ENCODE measurements at places on chromosomes 7 and 10.

DNA sequence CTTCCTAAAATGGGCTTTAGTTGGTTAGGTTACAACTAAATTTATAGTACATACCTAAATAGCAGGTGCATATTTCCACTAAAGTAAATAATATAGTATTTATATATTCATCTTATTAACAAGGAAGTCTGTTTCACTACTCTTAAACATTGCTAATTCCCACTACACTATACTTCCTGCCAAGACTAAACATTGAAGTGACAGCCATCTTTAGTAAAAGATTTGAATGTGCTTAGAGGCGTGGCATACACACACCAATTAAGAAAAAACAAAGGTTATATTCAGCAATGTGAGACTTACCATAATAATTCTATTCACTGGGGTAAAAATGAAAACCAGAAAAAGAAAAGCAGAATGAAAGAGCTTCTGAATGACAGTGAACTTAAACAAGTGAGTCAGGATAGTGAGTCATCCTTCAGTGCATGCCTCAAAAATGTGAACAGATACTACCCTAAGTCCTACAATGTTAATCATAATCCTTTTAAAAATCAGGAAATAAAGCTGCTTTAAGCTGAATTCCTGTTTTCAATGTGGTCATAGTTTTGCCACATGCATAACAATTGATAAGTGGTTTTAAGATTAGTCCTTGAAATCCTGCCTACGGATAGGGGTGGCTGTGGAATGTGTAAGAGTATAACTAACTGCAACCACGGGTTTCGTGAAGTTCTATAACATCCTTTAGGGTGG is 59.4 kb downstream of the USP6NL start:
- DNase-seq = no peak

- DNase-seq = no peak
Measured at GRCh38 chr10:119444866-119445265, 97.7 kb downstream of the RGS10 start.

- DNase-seq = no peak
Measured at GRCh38 chr7:94414481-94414880, 19.8 kb downstream of the COL1A2 start.

DNA sequence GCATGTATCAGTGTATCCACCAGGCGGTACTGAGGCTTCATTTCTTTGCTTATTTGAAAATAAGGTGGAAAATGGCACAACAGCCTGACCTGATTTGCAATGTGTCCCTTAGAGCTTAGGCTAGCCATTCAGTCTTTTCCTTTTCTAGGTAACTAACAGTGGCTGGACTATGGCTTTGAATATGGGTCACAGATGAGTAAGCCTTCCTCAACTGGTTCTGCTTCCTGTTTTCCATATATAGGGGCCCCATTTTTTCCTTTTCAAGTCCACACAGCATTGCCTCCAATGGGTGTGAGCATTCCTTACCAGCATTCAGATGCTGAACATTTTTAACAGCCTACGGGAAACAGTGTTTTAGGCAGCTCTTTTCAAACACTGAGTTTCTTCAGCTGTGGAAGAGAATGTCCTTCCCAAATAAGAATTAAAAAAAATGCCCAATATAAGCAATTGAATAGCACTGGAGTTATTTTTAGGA is 3.9 kb upstream of the ITGB1 start:
- DNase-seq = no peak

GRCh38 chr10:34813626-34814222 is 1.4 kb downstream of the PARD3 start:
- no peak for DNase-seq

DNA sequence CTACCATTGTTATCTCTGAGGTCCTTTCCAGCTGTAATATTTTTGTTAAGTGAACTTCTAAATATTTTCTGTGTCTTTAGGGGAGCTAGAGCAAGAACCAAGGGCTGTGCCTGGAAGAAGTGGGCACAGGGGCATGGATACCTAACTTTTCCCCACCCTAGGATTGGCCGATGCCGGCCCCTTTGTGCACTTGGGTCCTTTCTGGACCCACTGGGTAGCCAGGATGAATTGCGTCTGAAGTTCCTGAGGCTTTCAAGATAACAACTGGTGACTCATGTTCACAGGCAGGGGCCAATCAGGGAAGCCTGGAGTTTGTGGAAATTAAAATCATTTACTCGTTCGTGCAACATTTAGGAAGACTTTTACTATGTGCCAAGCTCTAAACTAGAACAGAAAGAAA is 758 bp downstream of the DPCD start:
- DNase-seq = no peak

- no peak for DNase-seq
Measured at GRCh38 chr7:11557627-11558026, 274.4 kb downstream of the THSD7A start.

DNA sequence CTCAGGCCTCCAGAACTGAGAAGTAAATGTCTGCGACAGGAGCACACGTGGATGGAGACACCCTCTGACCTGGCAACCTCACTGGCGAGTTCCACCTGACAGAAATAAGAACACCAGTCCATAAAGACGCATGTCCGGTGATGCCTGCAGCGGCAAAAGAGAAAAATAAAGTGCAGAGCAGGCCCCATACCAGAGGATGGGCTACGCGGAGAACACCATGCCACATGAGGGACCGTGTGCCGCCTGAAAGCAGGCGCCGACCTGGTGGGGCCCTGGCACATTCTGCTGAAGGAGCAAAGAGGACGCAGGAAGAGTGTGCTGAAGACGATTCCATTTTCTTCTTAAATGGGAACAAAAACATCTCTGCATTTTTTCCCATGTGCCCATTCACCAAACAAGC is 105.0 kb downstream of the VIPR2 start:
- DNase-seq = no peak

GRCh38 chr7:129789000-129789399 is 163.8 kb downstream of the UBE2H start:
- DNase-seq = no peak

GRCh38 chr10:11353006-11353896 is 258.2 kb downstream of the USP6NL start:
- DNase-seq = no peak

DNA sequence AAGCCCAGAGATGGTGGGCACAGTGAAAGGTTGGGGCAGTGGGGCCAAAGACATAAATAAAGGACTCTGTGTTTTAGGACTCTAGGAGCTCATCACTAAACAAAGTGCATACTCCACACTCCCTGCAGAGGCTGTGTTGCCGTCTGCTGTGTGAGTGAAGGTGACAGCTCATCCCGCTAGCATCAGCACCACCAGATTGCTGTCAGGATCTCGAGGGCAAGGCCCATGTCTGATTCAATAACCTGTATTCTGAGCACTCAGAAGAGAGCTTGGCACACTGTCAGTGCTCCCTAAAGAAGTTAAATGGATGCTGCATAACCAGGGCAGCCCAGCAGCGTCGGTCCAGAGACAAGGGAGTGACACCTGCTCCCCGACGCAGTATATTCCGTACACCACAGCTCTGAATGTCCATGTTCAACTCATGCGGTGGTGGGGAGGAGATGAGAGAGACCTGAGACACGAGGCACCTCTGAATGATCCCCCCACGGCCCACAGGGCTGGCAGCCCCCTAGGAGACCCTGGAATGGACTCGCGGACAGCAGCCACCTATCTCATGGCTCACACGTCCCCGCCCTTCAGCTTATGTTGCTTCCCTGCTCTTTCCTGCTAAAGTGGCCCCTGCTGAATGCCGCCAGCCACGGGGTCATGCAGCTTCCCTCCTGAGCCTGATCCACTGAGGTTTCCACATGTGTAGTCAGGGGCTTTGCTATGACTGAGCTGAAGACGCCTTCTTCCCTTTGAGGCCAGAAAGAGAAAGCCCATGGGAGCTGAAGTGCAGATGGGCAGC is 132.7 kb upstream of the KCNMA1 start:
- no peak for DNase-seq

- no peak for DNase-seq
Measured at GRCh38 chr7:94022550-94022949, 18.4 kb upstream of the BET1 start.

DNA sequence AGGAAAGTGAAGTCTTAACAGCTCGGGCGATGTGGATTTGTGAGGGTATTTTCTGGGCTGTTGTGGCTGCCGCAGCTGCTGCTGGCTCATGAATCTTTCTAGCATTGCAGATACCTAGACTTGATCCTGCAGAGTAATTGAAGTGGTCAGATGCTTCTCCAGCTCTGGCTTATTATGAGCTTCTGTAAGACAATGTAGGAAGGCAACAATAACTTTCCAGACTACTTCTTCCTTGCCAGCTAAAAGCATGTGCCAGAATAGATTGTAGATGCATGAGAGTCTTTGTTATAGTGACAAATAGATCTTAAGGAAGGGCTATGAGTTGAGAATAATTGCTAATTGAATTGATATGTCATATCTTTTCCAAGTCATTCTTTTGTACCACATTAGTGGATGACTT is 461.4 kb upstream of the POT1 start:
- no peak for DNase-seq

- DNase-seq = no peak
Measured at GRCh38 chr7:69677054-69677852, 79.0 kb downstream of the AUTS2 start.

GRCh38 chr10:44818041-44818649 is 93.0 kb upstream of the TMEM72 start:
- no peak for DNase-seq

DNA sequence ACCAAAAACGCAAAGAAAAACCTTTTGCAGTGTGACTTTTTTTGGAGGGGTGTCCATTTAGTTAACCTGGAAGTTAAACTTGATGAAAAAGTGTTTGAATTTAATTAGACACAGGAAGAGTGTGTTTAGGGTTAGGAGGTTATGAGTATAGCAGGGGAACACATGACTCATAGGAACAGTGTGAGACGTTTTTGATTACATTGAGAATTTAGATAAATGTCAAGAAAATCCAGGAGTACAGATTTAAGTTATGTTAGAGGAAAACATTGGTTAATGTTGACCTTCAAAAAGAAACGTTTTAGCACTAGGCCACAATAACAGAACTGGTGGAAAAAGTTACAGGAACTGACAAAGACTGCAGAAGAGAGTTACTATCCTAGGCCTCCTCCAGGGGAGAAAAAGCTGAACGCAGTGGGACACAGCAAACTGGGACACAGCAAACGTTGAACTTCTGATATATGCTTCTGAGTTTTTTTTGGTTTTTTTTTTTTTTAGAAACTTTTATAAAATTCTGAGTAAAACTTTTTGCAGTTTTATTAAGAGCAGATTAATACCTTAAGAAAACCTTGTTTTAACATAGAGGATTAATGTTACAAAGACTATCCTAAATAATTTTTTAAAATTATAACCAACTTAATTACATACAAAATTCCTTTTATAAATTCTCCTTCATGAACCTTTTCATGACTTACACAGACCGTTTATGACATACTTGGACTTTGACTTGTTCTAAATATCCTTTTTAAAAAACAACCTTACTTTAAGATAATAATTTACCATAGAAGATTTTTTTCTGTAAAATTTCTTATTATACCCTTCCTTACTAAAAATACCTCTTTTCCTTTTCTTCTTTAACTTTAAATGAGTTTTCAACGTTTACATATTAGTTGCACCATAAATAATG is 22.2 kb downstream of the LANCL2 start:
- no peak for DNase-seq

- no peak for DNase-seq
Measured at GRCh38 chr7:92135052-92135889, 994 bp upstream of the CYP51A1 start.

GRCh38 chr7:100376066-100376465 is 2.8 kb downstream of the PILRA start:
- no peak for DNase-seq

- no peak for DNase-seq
Measured at GRCh38 chr7:82029236-82029913, 259.5 kb upstream of the HGF start.

DNA sequence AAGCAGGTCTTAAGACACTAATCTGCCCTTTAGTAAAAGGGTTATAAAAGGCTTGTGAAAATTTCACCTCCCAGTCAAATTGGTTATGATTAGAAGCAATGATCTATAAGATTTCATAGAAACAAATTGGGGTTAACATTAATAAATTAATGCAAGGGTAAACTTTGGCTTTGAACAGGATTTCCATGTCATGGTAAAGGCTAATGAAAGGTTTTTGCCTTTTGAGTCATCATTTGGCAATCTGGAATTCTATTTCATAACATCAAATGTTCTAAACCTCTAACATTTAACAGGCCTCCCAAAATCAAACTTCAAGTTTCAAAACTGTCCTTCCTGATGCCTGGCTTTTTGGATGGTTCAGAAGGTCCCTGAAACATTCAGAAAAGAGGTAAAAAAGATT is 62.4 kb downstream of the COA1 start:
- DNase-seq = no peak

DNA sequence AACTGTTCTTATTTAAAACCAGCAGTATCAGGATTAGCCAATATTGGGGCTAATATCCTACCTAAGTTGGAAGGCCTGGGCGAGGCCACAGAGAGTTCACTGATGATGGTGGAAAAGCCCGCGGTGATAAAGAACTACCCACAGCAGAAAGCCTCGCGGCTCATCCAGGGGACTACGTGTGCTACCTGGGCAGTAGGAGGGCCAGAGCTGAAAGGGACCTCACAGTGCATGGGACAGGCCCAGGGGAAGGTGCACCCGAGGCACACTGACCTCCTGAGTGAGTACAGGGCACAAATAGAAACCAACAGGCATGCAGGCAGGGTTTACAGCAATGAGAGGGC is 1.4 kb downstream of the WDR86 start:
- no peak for DNase-seq

- DNase-seq = no peak
Measured at GRCh38 chr10:125038637-125039036, 96.7 kb downstream of the ZRANB1 start.

GRCh38 chr10:24718031-24718855 is 5.4 kb downstream of the ARHGAP21 start:
- no peak for DNase-seq

- DNase-seq = no peak
Measured at GRCh38 chr7:55140221-55140940, 121.6 kb downstream of the EGFR start.
